ENCODE measurements at places on chromosomes 3 and 15.

DNA sequence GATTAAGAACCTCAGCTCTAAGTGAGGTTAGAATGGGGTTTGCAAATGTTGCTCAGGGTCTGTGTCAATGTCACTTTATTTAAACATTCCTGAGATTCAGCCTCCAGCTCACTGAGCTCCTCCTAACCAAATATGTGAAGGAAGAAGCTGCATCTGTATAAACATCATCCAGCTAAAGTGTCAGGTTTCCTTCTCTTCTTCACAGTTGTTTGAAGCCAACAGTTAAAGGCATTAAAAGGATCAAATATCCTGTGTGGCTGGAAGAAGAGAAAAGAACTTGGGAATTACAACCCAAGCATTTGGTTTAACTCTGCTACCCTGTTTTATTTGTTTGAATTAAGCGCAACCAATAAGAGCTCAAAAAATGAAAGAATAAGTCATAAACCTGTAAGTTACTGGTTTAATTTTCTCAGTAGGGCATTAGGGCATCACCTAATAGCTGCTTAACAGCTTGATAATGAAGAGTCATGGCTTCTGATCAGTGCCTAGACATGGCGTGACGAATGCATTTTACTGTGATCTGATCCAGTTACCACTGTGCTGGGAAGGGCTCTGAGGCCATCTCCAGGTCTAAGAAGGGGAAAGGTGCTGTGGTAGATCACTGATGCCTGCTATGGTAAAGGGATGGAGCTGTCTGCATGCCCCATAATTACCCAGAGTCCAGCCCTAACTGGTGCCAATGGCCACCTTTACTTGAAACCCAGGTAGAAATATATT lies 165.7 kb upstream of the TSC22D2 start:
- no peak for DNase-seq

DNA sequence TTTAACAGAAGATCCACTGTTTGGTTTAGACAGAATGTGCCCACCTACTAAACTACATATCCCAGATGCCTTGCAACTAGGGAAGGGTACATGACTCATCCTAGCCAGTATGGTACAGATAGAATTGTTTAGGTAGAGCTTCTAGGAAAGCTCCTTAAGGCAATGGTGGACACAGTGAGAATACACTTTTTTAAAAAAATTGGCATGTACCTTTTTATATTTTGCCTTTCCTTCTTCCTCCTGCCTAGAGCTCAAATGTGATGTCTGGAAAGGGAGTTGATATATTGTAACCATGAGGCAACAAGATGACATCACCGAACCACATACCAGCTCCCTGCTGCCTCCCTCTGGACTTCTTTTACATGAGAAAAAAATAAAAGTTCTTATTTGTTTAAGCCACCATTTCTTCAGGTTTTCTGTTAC lies 14.4 kb upstream of the C3orf80 start:
- no peak for DNase-seq

DNA sequence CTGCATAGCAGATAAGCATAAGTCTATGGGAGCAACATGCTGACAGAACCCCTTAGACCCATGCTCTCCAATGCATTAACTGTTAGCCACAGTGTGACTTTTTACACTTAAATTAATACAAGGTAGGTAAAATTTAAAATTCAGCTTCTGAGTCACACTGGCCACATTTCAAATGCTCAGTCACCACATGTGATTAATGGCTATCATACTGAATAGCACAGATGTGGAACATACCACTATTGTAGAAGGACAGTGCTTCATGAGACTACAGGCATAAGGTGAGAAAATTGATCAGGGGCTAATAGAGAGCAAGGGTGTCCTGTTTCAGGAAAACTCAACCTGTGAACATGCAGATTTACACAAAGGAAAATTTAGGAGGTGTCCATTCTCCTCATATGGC lies 357.0 kb upstream of the SEMA6D start:
- no peak for DNase-seq

DNA sequence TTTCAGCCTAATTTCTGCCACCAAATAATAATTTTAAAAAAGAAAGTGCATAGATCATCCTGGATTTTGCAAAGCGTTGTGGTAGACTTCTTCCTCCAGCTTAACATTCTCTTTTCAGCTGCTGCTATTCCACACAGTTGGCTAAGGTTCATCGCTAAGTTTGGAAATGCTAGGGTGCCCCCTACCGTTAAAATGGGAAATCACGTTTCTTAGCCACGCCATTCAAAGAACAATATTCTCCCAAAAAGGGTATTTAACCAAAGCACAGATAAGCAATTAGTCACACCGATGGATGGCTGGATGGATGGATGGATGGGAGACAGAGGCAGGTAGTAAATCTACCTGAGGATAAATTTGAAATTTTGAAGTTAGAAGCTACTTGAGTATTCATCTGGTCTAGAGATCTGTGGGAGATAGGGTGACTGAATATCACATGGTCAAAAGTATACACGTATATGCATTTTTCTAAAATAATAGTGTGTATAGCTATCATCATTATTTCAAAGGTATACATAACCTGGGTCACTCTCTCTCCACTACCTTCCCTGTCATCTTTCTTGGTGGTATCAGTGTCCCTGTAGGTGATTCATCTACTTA lies 67.2 kb downstream of the EFHB start:
- DNase-seq: no peak

GRCh38 chr3:36409862-36410261 lies 29.6 kb downstream of the STAC start:
- DNase-seq: no peak

GRCh38 chr3:177035676-177036075 lies 161.6 kb downstream of the TBL1XR1 start:
- DNase-seq: no peak

GRCh38 chr3:66665021-66665695 lies 164.3 kb upstream of the LRIG1 start:
- no peak for DNase-seq

DNA sequence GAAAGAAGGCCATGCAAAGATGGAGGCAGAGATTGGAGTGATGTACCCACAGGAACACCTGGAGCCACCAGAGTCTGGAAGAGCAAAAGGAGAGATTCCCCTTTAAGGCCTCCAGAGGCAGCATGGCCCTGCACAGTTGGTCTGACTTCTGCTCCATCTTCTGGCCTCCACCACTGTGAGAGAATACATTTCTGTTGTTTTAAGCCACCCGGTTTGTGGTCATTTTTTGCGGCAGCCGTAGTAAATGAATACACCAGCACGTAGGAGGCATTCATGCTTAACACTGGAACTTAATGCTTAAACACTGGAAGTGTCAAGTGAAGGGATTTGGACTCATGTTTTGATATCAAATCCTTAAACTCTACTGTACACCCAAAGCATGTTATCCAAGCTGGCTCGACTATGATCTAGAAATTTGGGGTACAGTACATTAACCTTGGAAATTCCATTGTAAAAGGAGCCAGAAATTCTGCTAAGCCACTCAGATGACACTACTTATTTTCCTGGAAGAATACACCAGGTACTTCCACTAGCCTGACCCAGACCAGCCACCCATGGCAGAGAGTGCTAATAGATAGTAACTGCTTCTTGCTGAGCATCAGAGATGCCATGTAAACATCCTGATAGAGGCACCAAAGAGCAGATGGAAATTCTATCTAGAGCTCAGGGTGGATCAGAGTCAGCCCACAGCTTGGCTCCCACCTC lies 190.9 kb downstream of the ADAMTS9 start:
- DNase-seq: no peak

- no peak for DNase-seq
Observed at GRCh38 chr3:21484057-21484827, 266.8 kb downstream of the ZNF385D start.

DNA sequence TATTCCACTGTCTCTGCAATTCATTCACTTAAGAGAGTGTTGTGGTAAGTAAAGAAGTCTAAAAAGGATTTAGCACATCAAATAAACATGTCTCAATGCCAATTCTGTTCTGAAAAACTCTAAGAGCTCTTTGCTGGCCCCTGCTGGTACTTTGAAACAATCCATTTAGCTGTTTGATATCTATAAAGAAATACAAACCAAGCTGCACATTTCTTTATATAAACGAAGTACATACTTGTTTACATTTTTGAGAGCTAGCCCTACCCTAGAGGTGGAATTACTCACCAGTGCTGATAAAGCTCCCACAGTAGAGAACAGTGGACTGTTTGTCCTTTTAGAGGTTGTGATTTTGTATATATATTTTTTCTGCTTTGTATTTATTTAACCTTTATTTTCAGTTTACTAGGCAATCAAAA lies 75.5 kb downstream of the NEDD4 start:
- DNase-seq: no peak

DNA sequence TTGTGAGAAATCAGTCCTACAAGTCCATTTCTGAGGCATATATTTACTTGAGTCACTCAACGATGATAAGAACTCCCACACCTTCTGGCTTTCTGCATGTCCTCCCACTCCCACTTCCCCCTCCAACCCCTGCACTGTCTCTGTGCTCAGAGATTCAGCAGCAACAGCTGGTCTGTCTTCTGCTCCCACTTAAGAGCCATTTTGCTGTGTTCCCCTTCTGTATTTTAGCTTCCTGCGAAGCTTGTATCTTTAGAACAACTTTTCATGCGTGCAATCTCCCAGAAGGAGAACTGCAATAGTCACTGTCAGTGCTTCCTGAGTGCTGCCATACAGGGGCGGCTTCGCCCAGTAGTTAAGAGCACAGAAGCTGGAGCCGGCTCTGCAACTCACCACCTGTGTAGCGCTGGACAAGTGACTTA lies 90.0 kb upstream of the SPATA12 start:
- no peak for DNase-seq

DNA sequence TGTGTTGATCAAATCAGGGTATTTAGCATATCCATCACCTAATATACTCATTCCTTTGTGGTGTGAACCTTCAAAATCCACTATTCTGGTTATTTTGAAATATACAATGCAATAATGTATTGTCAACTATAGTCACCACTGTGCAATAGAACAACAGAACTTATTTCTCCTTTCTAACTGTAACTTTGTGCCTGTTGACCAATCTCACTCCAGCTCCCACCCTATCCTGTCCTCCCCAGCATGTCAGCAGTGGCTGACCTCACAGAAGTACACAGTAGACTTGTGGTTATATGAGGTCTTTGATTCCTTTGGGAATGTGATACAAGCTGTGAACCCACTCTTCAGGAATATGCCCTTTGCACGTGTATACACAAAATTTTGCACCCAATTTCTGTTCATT lies 64.2 kb downstream of the ECT2 start:
- no peak for DNase-seq

- DNase-seq: no peak
Observed at GRCh38 chr15:66124651-66125050, 128.9 kb downstream of the MEGF11 start.

DNA sequence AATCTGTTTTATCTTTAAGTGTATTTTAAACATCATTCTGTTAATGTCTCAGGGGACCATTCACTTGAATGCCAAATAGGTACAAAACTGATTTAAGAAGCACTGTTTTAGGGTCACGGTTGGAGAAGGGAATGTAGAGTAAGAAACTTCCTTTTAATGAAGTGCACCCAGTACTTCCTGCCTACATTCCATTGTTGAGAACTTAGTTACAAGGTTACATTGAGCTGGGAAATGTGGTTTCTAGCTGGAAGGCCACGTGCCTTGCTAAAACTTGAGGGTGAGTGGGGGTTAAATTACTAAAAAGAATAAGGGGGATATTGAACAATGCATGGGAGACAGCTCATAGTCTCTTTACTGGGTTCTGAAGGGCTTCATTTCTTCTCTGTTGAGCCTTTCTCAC lies 78.3 kb upstream of the TBC1D5 start:
- DNase-seq: no peak

DNA sequence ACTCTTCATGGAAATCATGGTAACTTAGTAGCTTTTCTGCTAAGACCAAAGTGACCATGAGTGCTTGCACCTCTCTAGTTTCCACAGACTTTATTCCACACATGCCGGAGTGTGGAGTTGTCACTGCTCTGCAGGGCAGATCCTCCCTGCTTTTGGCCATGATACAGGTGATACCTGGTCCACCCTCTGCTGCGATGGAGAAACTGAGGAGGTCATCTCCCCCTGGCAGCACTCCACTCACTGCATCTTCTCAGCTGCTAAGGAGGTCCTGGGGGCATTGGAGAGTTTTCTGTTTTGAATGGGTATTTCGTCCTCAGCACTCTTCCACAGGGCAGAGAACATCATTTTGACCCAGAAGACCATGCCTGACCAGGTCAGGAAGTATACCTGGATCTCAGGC lies 31.1 kb downstream of the RBM5 start:
- DNase-seq: no peak

GRCh38 chr3:73228959-73229358 lies 167.5 kb downstream of the EBLN2 start:
- no peak for DNase-seq

GRCh38 chr3:29693863-29694262 lies 413.0 kb downstream of the RBMS3 start:
- no peak for DNase-seq

GRCh38 chr3:146581951-146582467 lies 23.1 kb downstream of the PLSCR5 start:
- no peak for DNase-seq

- no peak for DNase-seq
Observed at GRCh38 chr3:172147113-172147818, 107.9 kb downstream of the FNDC3B start.

DNA sequence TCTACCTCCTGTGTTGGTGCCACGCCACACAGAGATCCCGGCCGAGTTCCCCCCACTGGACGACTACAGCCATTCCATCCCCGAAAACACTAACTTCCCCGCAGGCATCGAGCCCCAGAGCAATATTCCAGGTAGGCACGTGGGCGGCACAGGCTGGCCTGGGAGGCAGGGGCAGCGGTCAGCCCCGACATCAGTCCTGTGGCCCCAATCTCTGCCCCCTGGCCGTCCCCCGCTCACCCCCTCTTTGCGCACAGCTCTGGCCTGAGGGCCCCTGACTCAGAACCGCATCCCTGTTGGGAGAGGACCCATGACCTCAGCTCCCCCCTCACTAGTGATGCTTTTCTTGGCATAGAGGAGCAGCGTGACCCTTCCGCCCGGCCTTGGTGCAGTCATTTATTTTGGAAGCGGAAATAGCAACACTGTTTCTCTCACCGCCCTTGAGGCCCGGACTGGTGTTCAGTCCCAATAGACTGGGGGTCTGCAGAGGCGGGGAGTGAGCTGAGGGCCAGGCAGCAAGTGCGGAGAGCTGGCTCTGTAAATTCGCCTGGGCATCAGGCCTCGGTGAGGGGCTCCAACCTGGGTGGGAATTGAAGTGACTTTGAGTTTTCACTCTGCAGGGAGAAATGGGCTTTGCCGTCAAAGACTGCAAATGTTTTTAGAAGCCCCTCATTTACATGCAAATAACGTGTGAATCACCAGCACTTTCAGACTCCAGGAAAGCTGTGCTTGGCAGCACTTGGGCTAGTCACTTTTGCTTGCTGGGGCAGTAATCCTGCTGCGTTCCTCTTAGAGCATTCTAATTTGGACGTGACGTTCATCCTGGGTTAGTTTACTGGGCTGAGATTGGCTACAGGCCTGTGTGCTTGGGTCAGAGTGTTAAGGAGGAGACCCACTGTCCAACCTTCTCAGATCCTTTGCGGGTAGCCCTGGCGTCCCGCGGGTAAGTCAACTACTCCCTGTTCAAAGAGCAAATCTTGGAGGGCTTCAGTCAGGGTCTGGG lies 88.9 kb downstream of the AAGAB start:
- DNase-seq: no peak

- no peak for DNase-seq
Observed at GRCh38 chr3:111277226-111277625, 205.6 kb downstream of the NECTIN3 start.

GRCh38 chr3:44077267-44077666 lies 164.4 kb upstream of the TOPAZ1 start:
- DNase-seq: no peak
